ENCODE measurements at places on chromosomes 3 and 15. TPM values are rescaled to one million over a fixed set of nuclear protein-coding genes. Genes with fewer than 3 reads are reported as not detected.
A peak's percentile ranks its signal among the peaks of the same experiment; 100 is the strongest.

DNA sequence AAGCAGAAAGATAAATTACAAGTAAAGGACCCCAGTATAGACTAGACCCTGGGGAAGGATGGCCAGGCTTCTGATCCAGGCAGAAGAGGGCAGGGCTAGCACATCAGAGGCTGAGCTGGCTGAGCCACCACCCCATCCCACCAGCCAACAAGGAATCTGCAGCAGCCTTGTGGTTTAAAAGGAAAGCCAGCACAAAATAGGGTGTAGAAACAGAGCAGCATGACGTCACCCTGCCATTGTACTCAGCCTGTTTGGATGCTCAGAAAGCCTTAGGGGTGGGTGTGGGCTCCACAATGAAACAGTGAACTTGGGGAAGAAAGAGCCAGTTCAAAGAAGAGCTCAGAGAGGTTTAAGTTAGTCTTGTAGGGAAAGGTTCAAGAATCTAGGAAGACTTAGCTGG is 28.2 kb downstream of the DUOX1 start:
- DNase-seq: no peak

DNA sequence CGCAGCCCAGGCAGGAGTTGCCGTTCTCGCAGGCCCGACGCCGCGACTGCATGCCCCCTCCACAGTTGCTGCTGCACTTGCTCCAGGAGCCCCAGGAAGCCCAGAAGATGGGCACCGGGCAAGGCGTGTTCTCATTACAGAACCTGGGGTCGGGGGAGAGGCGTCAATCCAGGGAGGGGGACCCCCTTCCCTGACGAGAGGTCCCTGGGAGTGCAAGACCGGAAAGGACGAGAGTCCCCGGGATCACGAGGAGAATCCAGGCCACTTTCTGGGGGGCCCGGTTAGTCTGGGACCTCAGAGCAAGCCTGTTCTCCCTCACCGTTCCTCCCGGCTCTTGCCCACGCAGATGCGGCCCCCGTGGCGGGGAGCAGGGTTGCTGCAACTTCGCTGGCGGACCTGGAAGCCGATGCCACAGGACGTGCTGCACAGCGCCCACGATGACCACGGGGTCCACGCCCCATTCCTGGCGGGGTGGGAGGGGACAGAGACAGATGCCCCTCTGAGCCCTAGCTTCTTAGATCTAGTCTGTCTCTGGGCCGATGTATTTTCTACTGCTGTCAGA is 113.9 kb downstream of the SEMA5B start:
- no peak for DNase-seq

DNA sequence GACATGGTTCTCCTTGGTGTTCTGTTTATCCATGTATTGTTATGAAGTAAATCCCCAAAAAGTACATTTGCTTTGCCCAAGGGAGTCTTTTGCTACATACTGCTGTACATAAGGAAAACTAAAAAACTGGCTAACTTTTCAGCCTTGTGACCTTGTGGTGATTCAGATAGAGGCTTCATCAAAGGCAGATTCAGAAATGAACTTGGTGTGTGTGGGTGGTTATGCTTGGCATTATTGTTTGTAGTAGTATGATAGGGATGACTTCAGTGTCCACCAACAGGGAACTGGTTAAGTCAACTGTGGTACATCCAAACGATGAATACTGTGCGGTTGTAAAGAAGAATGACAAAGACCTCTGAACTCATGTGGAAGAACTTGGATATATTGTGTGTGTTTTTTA is 75.6 kb upstream of the CHRNB4 start:
- no peak for DNase-seq

GRCh38 chr15:99983171-99983885 is 250.1 kb upstream of the LYSMD4 start:
- no peak for DNase-seq

- no peak for DNase-seq
Observed at GRCh38 chr3:58567251-58567515, 10.0 kb downstream of the FAM107A start.

The GRIP2 gene
- total RNA-seq: not detected

DNA sequence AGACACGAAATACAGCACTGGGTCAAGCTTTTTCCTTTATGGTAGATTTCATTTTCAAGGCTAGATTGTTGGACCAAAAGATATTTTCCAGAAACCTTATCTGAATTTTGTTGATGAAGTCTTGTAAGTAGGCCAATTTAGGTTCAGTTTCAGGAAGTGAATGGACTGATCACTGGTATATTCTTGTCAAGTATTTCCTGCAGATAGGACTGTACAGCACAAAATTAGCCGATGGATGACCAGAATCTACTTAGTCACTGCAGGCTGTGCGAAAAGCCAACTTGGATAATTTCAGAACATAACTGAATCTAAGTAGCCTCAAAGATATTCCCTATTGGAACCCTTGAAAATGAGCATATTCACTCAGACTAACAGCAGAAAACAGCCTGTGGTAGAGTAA is 206.5 kb downstream of the NR1D2 start:
- DNase-seq: no peak

The ERC2 gene
- not detected for total RNA-seq

The CADPS gene
- not detected for total RNA-seq

DNA sequence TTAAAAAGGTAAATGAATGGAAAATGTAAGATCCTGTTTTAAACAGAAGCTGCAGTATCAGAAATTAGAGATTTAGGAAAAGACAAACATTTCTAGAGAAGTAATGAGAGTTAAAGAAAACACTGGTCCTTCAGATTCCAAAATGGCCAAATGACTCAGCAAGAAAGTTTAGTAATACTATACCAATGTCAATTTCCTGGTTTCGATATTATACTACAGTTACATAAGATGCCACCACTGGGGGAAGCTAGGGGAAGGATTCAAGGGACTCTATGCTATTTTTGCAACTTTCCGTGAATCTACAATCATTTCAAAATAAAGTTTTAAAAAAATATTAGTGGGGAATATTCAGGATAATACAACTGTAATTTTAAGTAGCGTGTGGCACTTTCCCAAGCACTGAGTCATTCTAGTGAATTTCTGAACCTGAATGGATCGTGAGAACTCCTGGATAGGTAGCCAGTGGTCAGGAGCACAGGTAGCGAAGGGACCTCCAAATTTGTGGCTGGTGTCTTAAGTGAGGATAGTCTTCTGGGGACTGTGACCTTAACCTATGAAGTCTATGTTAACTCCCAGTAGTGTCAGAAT is 37.6 kb downstream of the TMCC1 start:
- DNase-seq: no peak

The SLC28A2 gene
- total RNA-seq: not detected

GRCh38 chr3:139105154-139105702 is 60.5 kb upstream of the PRR23C start:
- DNase-seq: no peak

DNA sequence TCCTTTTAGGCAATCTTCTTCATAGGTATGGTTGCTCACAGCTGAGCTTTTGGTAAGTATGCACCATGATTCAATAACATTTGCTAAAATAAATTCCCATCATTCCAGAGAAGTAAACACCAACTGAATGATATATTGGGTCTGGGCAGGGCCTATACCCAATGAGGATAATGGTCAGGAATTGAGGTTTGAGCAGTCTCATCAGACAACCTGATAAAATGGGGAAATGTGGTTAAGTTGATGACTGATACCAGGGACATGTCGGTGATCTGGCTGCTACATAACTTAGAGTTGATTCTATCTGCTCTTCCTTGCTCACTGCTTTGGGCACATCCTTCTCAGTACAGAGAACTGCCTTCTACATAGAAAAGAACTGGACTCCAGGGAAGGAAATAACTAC is 92.9 kb downstream of the GPR156 start:
- no peak for DNase-seq

The SERPINI2 gene
- total RNA-seq: not detected

The AGBL1 gene
- total RNA-seq: not detected

The AHSG gene
- total RNA-seq: not detected

DNA sequence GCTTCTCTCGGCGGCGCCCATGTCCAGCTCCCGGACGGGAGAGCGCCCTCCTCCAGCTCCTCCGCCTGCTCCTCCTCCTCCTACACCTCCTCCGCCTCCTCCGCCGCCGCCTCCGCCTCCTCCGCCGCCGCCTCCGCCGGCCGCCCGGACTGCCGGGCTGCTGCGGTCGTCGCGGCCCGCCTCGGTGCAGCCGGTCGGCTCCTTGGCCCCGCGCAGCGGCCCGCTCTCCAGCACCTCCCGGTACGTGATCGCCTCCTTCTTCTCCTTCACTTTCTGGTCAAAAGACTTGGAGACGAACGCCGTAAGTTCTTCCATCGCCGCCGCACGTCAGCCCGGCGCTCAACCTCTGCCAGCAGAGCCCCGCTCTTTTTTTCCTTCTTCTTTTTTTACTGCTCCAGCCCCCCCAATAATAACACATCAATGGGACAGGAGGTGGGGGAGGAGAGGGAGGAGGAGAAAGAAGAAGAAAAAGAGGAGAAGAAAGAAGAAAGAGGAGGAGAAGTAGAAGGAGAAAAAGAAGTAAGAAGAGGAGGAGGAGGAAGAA is 438 bp downstream of the SHOX2 start:
- no peak for DNase-seq

DNA sequence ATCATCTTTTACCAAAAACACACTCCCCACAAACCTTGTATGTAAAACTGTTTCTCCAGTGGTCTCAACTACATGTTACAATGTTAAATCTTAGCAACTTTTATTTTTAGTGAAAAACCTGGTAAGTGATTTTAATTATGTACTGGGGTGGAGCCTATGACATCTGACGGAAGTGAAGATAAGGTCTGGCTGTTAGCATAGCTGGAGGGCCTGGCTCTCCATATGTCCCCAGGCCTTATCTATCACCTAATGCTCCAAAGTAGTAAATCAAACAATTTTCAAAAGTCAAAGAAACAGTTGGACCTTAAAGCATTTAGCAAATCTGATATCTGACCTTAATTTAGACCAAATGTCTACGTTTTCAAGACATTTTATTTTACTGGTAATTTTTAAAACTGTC is 173.6 kb upstream of the SMAD3 start:
- no peak for DNase-seq

DNA sequence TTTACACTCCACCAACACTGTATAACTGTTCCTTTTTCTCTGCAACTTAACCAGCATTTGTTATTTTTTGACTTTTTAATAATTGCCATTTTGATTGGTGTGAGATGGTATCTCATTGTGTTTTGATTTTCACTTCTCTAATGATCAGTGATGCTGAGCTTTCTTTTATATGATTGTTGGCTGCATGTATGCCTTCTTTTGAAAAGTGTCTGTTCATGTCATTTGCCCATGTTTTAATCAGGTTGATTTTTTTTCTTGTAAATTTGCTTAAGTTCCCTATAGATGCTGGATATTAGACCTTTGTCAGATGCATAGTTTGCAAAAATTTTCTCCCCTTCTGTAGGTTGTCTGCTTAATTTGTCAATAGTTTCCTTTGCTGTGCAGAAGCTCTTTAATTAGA is 263.0 kb downstream of the MBNL1 start:
- DNase-seq: no peak

DNA sequence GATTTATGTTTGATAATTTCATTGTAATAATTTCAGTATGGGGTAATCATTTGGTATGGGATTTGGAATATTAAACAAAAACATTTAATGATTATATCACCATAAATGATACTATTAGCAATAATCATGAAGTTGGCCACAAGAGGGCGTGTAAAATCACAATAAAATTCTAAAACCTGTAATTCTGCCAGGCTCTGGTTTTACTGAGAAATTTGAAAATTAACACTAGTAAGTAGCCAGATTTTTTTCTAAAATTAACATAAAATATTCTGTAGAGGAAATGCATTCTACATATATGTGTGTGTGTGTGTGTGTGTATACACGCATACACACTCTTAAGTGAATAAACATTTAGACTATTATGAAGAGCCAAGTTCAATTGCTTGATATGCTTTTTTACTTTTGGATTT is 40.5 kb downstream of the FEZF2 start:
- DNase-seq: no peak

The CHRNA3 gene
- total RNA-seq: not detected

- DNase-seq: no peak
Observed at GRCh38 chr3:55591888-55592287, 104.8 kb upstream of the WNT5A start.

GRCh38 chr3:23442598-23443383 is 239.7 kb downstream of the UBE2E2 start:
- DNase-seq: peak; percentile 33

- DNase-seq: no peak
Observed at GRCh38 chr3:62479326-62479725, 106.0 kb upstream of the FEZF2 start.

The SI gene
- not detected for total RNA-seq

DNA sequence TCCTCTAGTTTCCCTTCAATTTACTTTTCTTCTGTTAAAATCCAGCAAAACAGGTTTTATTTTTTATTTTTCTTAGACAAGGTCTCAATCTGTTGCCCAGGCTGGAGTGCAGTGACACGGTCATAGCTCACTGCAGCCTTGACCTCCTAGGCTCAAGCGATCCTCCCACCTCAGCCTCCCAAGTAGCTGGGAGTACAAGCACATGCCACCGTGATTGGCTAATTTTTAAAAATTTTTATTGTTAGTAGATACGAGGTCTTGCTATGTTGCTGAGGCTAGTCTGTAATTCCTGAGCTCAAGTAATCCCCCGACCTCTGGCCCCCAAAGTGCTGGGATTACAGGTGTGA is 41.6 kb downstream of the ILDR1 start:
- DNase-seq: no peak

- DNase-seq: no peak
Observed at GRCh38 chr15:79222808-79223207, 59.7 kb upstream of the ANKRD34C start.

The NFKBIZ gene
- 32.3 TPM for total RNA-seq

GRCh38 chr3:86774082-86774691 is 216.8 kb downstream of the VGLL3 start:
- no peak for DNase-seq

- DNase-seq: no peak
Observed at GRCh38 chr15:87660251-87661129, 596.0 kb downstream of the NTRK3 start.

Measured in CD8-positive, alpha-beta memory T cell (primary cell).